ENCODE measurements at places on chromosomes 4 and X.

DNA sequence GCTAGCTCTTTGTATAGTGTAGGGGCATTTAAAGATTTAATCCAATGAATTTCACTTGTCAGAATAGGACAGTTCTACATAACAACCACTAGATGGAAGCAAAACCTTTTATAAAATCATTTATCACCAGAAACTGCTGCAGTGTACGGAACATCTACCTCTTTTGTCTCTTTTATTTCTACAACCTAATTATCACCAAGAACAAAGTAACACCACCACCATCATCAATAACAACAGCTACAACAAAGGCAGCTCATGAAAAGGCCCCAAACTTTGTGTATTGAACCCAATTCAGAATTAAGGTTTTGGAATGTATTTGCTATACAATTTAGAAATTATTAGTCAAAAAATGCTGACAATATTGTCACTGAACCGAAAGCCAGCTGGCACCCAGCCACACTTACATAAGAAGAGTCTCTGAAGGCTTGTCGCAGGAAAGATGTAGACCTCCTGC, 260.9 kb upstream of the RPS6KA3 start:
- DNase-seq: no peak

DNA sequence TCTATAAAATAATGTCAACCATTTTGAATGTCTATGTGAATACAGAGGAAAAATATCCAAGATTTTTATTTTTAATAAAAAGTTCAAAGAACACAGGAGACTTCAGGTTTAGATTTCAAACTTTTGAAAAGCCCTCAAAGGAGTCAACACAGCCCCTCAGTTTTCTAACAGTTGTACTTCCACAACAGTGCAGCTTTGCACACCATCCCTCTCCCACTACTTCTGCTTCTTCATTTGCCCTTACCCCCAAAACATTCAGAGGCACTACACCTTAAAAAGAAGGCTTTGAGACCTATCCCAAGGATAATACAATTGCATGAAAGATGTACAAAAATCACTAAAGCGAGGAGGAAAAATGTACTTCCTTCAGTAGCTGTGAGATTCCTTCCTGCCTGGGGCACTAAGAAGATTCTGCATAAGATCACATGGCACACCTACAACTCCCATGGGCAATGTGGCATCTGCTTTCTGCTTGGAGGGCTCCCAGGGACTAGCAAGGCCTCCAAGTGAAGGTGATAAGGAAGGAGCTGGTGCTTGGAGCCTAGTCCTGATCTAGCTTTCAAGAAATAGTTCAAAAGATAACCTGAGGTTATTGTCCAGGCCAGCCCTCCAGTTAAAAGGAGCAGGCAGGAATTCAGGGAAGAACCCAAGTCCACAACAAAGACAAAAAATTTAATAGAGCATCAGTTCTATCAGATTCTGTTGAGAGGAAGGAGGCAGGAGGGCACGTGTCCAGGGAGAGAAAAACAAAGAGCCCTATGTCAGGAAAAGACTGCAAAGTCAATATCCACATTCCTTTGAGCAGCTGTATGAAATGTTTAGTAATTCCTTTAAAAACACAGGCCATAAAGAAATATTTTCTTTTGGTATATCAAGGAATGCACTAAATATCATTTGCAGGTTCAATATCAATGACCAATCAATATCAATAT, 19.1 kb downstream of the ARAP2 start:
- DNase-seq: no peak

DNA sequence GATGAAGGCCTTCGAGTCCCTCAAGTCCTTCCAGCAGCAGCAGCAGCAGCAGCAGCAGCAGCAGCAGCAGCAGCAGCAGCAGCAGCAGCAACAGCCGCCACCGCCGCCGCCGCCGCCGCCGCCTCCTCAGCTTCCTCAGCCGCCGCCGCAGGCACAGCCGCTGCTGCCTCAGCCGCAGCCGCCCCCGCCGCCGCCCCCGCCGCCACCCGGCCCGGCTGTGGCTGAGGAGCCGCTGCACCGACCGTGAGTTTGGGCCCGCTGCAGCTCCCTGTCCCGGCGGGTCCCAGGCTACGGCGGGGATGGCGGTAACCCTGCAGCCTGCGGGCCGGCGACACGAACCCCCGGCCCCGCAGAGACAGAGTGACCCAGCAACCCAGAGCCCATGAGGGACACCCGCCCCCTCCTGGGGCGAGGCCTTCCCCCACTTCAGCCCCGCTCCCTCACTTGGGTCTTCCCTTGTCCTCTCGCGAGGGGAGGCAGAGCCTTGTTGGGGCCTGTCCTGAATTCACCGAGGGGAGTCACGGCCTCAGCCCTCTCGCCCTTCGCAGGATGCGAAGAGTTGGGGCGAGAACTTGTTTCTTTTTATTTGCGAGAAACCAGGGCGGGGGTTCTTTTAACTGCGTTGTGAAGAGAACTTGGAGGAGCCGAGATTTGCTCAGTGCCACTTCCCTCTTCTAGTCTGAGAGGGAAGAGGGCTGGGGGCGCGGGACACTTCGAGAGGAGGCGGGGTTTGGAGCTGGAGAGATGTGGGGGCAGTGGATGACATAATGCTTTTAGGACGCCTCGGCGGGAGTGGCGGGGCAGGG, 568 bp downstream of the HTT start:
- peak; percentile 24 for DNase-seq

- DNase-seq: no peak
Observed at GRCh38 chrX:102860235-102860634, 76.8 kb upstream of the RAB40AL start.

GRCh38 chrX:127570276-127570675, 481.9 kb downstream of the ACTRT1 start:
- DNase-seq: no peak

DNA sequence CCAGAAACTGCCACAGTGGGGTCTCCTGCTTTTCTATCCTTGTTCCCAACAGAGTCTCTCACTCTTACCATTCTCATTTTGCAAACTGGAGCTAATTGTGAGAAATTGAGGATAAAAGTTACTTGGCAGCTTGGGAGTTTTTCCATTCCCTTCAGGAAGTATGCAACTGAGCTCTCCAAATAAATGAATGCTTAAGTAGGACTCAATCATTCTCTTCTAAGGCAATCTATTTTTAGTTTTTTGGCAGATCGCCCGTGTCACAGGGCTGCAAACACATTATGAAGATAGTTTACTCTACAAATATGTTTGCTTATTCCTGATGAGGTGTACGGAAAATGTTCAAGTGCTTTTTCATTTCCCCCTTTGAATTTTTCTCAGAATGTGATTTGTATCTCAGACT, 5.3 kb downstream of the ASB11 start:
- no peak for DNase-seq

- no peak for DNase-seq
Observed at GRCh38 chrX:120560405-120560841, 339 bp downstream of the CUL4B start.

- no peak for DNase-seq
Observed at GRCh38 chr4:183601381-183601780, 57.6 kb downstream of the RWDD4 start.

DNA sequence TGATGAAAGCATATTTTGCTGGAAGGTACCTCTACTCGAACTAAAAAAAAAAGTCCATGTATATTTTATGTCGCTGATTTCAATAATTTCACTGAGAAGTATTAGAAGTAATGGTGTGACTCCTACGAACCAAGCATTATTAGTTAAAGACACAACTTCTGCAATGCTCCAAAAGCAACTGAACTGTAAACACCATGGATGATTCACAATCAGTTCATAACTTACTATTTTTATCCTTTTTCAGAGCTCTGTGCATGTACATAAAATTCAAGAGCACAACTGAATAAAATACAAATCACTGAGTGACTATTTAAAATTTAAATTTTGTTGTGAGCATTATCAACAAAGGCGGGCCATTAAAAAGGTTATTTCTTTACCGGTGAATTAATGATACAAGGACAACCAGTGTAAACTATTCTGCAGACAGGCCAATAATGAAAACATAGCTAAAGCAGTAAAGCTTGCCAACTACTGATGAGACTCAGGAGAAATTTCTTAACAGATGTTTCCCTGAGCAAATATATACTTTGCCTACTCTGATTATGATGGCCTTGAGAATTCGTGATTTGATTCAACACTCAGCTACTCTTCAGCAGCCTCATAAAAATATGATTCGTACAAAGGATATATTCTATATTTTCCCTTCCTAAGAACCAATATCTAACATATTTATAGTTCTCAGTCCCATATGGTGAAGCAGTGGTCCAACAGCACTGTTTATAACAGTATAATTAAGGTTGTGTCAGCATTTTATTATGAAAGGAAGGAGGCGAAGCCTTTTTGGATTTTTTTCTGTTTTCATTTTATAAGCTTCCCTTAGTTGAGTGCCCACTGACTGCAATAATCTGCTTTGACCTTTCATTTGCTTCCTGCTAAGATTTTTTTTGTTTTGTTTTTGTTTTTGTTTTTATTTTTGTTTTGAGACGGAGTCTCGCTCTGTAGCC, 62.8 kb upstream of the NEIL3 start:
- DNase-seq: no peak

- no peak for DNase-seq
Observed at GRCh38 chr4:110411574-110412011, 64.4 kb upstream of the ENPEP start.

GRCh38 chrX:122770581-122770980, 413.5 kb upstream of the GRIA3 start:
- no peak for DNase-seq

DNA sequence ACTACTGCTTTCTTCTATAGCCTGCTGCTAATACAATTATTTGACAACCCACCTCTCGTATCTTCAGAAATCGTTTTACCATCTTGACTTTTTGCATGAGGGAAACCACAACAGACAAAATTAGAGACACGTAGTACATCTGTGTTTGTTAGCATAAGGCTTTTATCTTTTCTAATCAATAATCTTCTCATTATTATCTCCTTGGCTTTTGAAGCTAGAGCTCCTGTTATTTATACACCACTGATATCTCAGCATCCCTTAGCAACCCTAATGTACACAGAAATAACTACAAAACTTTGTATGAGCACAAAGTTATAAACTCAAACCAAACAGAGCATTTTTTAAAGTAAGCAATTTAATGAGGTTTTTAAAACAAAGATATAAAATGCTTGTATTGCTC, 39.7 kb downstream of the CORIN start:
- DNase-seq: no peak

GRCh38 chr4:59068722-59069418, 1958.7 kb upstream of the IGFBP7 start:
- no peak for DNase-seq

GRCh38 chrX:139559383-139560042, 29.0 kb downstream of the F9 start:
- DNase-seq: no peak

DNA sequence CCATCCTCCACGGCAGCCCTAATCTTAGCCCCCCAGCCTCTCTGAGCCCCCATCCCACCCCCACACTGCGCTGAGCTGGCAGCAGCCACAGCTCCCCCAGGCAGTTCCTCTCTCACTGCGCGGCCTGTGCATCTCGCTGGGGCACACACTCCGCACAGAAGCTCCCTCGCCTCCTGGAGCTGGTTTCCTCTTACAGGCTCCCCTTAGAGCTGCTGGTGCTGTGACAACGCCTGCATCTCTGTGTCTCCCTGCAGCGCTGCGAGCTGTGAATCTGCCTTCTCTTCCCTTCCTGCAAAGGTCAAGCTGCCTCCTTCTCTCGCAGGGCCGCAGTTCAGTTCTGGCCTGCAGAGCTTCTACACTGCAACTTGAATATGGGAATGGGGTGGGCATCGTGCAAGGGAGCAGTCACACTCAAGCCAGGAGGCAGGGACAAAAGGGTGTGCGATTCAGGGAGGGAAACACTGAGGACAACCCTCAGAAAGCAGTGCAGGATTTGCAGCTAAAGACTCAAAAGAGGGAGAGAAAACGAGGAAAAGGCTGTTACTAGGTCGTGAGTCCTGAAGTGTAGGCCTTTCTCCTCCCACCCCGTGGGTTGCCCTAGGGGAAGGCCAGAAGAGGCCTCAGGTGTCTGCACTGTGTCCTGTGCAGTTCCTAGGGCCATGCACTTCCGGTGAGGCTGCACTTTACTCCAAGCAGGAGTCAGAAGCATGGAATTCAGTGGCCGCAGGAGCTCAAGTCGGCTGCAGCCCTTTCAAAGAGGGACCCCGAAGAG, 87.0 kb downstream of the BCOR start:
- DNase-seq: no peak

GRCh38 chr4:109043286-109043685, 259.2 kb downstream of the COL25A1 start:
- DNase-seq: no peak

- no peak for DNase-seq
Observed at GRCh38 chr4:188002751-188003150, 7.2 kb downstream of the ZFP42 start.

DNA sequence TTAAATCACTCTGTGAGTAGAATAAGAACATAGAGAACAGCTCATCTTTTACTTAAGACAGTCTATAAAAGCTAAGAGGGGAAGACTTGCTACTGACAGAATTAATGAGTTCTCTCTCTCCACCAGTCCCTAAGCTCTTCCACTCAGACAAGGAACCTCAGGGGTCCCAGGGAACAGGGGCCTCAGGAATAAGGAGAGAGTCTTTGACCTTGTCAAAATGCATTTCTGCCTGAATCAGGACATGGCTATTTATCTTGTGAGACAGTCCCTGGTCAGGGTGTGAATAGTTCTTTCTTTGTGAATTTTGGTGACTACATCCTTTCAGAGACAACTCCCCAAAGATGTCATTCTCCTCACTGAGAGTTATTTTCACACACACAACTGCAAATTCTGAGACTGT, 218.7 kb upstream of the HS3ST1 start:
- no peak for DNase-seq

- no peak for DNase-seq
Observed at GRCh38 chr4:153683763-153684181, 308 bp upstream of the TLR2 start.

- DNase-seq: no peak
Observed at GRCh38 chr4:18071894-18072293, 50.3 kb upstream of the LCORL start.

DNA sequence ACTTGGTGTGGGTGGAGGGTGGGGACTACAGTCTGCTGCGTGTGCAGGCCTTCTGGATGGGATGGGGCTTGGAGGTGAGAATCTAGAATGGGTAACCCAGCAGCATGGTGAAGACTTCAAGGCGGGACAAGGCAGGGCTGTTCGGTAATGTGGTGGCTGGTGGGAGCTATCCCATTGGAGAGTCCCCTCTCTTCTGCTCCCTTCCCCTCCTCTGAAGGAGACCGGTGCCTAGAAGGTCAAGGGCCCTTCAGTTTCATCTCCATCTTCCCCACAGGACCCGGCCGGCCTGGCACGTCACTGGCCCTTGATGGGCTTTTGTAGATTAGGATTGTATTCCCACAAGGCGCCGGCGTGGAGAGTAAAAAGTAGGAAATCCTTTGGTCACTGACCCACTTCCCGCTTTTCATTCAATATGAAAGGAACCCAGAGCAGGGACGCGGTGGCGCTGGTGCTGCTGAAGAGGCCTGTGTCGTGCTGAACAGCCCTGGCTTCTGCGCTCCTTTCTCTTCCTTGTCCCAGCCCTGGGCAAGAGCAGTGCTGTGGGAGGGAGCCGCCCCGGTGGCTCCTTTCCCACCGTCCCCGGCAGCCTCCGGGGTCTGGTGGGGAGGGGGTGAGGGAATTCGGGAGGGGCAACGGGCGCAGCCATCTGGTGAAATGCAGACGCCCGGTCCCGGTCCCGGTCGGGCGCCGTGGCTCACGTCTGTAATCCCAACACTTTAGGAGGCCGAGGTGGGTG, 7.3 kb upstream of the HMGB3 start:
- DNase-seq: no peak

- DNase-seq: no peak
Observed at GRCh38 chr4:113445286-113445685, 316.3 kb downstream of the CAMK2D start.

- no peak for DNase-seq
Observed at GRCh38 chr4:142881331-142881730, 35.2 kb upstream of the INPP4B start.
